Stimulated activated naive B cell treated with anti-CD40 and anti-IgM and Interleukin-4, amounts not matched to agents 10 μg/mL and 1 μg/mL and 100 μg/mL, for 72 hours (primary cell): ENCODE measurements at places on chromosomes 1 and 21.
A peak's percentile ranks its signal among the peaks of the same experiment; 100 is the strongest.

GRCh38 chr1:162040001-162040400 lies 16.3 kb upstream of the OLFML2B start:
- H3K4me3 ChIP-seq, result no peak overlapping the region
- no peaks in the 10 kb centered on the region for H3K4me1 ChIP-seq
- DNase-seq, result no peak
- H3K27me3 ChIP-seq, result peaks cover 26% of the 10 kb centered on the region
- no peak overlapping the region for H3K27ac ChIP-seq
- no peaks in the 10 kb centered on the region for H3K36me3 ChIP-seq

GRCh38 chr1:11478571-11479374 lies at the start of gene DISP3:
TSS of gene DISP3 (plus strand) at chr1:11479155. CDS start at chr1:11500993, 21,838 bp downstream.
- H3K27ac ChIP-seq, result peak within 1 kb of the TSS; percentile 47
- peaks cover 3% of the 10 kb centered on the region for H3K36me3 ChIP-seq
- peaks cover 14% of the 10 kb centered on the region for H3K4me1 ChIP-seq
- peak within 1 kb of the TSS; percentile 74 for H3K4me3 ChIP-seq
- peaks cover 73% of the 10 kb centered on the region for H3K27me3 ChIP-seq

- H3K4me1 ChIP-seq, result peaks cover 25% of the 10 kb centered on the region
- H3K36me3 ChIP-seq, result peaks cover 44% of the 10 kb centered on the region
- no peak overlapping the region for H3K27ac ChIP-seq
- no peaks in the 10 kb centered on the region for H3K27me3 ChIP-seq
These were observed 2.7 kb downstream of the AKR7A2 start for GRCh38 chr1:19309123-19309813.

DNA sequence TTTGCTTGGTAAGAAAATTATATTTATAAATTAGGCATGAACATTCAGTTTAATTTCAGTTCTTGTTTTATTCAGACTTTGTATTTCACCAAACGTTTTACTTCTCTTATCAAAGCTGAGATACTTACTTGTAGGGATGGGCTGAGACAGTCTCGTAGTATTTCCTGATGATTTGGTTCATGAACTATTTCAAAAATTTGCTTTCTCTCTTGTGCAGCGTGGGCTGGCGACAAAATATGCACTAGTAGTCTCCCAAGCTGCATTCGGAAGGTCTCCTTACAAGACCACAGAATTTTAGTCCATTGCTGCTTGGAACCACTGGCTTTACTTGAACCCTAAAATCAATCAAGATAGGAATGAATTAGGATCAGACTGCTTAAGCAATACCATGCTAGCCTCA lies 91.7 kb upstream of the GNG4 start:
- H3K27me3 ChIP-seq, result no peaks in the 10 kb centered on the region
- H3K36me3 ChIP-seq, result peaks cover 41% of the 10 kb centered on the region
- DNase-seq, result no peak

DNA sequence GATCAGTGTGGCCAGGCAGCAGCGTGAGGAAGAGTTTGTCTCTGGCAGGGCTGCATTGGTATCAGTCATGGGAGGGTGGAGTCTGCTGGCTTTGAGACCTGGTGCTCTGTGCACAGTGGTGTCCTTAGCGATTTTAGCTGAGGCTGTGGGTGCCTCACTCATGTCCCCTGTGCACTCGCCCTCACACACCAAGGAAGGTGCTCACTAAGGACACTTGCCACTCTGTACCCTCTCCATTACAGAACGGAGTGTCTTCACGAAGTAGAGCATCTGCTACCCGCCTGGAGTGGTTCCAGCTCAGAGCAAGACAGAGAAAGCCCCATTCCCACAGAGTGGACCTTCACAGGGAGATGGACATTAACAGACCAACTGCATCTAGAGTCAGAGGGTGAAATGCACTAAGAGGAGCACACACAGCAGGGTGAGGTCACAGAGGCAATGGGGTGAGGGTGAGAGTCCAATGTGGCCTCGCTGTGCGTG lies 117.9 kb downstream of the MATN1 start:
- H3K4me1 ChIP-seq, result no peaks in the 10 kb centered on the region
- no peak overlapping the region for H3K27ac ChIP-seq
- H3K27me3 ChIP-seq, result peaks cover 69% of the 10 kb centered on the region
- no peak for DNase-seq
- no peak overlapping the region for H3K4me3 ChIP-seq

- peaks cover 24% of the 10 kb centered on the region for H3K36me3 ChIP-seq
- peak overlapping the region; percentile 43 for H3K4me3 ChIP-seq
- H3K27me3 ChIP-seq, result no peaks in the 10 kb centered on the region
- peaks cover 55% of the 10 kb centered on the region for H3K4me1 ChIP-seq
These were observed 107.5 kb downstream of the RGL1 start for GRCh38 chr1:183912265-183912886.

DNA sequence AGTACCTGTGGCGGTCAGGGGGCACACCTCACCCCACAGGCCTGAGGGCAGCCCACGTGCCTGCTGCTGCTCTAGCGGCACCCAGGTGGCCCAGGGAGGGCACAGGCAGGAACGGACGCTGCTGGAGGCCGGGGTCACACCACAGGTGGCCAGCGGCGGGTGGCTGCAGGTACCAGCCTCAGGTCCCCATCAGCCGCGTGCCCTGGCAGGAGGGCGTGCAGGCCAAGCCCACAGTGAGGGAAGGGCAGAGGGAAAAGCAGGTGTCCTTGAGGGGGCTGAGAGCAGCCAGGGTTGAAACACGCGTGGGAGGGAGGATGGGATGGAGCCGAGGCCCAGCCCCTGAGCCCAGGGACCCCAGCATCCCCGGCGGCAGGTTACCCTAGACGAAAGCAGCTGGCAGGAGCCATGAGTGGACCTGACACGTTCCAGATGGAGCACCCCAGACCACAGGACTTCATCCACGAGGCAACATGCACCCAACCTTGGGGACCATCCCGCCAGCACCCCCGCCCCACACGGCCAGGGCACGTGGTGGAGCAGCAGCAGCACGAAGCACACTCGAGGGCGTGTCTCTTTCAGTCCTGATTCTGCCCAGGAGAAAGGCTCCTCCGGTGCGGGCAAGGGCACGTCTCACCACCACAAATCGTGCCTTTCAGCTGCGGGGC lies 3.7 kb downstream of the SLC19A1 start:
- peaks cover 24% of the 10 kb centered on the region for H3K36me3 ChIP-seq
- peaks cover 27% of the 10 kb centered on the region for H3K4me1 ChIP-seq
- H3K27me3 ChIP-seq, result no peaks in the 10 kb centered on the region
- DNase-seq, result no peak

DNA sequence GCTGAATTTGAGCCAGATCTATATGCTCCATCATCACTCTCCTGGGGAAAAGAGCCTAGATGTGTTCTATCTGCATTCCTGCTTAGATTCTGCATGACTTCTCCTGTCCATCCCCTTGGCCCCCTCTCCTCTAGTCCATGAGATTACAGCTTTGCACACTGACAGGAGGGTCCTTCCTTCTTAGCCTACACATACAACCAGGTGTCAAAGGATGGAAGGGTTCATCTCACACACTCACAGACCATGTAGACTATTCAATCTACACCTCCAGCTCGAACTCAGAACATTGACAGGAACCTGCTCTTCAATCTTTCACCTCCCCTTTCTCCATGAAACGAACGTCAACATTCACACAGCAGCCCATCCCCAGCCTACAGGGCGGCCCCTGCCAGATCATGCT lies 13.8 kb downstream of the C1orf116 start:
- DNase-seq, result no peak
- no peak overlapping the region for H3K27ac ChIP-seq
- H3K36me3 ChIP-seq, result no peaks in the 10 kb centered on the region
- H3K4me3 ChIP-seq, result no peak overlapping the region

- H3K4me1 ChIP-seq, result peaks cover 35% of the 10 kb centered on the region
- H3K27ac ChIP-seq, result no peak overlapping the region
- H3K27me3 ChIP-seq, result no peaks in the 10 kb centered on the region
- H3K4me3 ChIP-seq, result no peak overlapping the region
- peaks cover 4% of the 10 kb centered on the region for H3K36me3 ChIP-seq
These were observed 97.6 kb downstream of the OSBPL9 start for GRCh38 chr1:51714374-51715019.

GRCh38 chr1:106526650-106527049 lies 529.8 kb upstream of the PRMT6 start:
- no peaks in the 10 kb centered on the region for H3K27me3 ChIP-seq
- H3K36me3 ChIP-seq, result no peaks in the 10 kb centered on the region
- DNase-seq, result no peak
- H3K4me3 ChIP-seq, result no peak overlapping the region

GRCh38 chr1:90996742-90997413 lies 25.0 kb downstream of the ZNF644 start:
- no peak overlapping the region for H3K4me3 ChIP-seq
- no peaks in the 10 kb centered on the region for H3K27me3 ChIP-seq
- no peak for DNase-seq
- peak overlapping the region; percentile 71 for H3K27ac ChIP-seq

DNA sequence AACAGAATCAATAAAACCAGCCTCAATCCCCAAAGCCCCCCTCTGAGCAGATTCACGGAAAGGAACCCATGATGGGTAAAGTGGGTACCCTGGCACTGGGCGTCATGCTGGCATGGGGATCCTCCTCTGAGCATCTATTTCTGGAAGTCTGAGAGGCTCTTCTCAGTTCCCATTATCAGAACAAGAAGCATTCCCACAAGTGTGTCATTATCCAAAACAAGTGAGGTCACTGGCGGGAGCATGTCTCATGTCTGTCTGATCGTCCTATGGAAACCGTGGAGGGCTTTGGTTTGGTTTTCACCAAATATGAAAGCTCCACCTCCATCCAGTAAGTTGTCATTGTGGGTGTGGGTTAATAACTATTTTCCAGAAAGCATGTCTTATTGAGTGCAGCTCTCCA lies 70.7 kb downstream of the PGM1 start:
- H3K4me1 ChIP-seq, result no peaks in the 10 kb centered on the region
- DNase-seq, result no peak
- no peaks in the 10 kb centered on the region for H3K27me3 ChIP-seq
- no peak overlapping the region for H3K27ac ChIP-seq
- H3K36me3 ChIP-seq, result peaks cover 39% of the 10 kb centered on the region
- H3K4me3 ChIP-seq, result no peak overlapping the region

DNA sequence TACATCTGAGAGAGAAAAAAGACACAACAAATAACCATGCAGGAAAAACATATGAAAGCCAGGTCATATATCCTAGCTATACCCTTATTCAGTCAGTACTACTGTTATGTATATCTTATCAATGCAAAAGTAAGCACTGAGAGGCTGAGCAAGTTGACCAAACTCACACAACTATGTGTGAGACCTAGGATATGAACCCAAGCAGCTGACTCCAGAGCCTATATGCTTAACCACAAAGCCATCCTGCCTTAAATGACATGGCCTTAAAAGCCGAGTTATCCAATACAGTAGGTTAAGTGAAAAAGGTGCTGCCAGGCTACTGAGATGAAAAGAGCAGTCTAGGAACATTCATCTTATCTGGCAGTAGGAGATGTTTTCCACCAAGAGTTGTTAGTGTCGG lies 151.6 kb downstream of the RERE start:
- no peaks in the 10 kb centered on the region for H3K27me3 ChIP-seq
- H3K36me3 ChIP-seq, result peaks cover 3% of the 10 kb centered on the region
- no peak for DNase-seq
- peaks cover 40% of the 10 kb centered on the region for H3K4me1 ChIP-seq

- no peak overlapping the region for H3K4me3 ChIP-seq
- H3K36me3 ChIP-seq, result peaks cover 14% of the 10 kb centered on the region
- no peak for DNase-seq
These were observed 951 bp downstream of the GGPS1 start for GRCh38 chr1:235329139-235329902.

DNA sequence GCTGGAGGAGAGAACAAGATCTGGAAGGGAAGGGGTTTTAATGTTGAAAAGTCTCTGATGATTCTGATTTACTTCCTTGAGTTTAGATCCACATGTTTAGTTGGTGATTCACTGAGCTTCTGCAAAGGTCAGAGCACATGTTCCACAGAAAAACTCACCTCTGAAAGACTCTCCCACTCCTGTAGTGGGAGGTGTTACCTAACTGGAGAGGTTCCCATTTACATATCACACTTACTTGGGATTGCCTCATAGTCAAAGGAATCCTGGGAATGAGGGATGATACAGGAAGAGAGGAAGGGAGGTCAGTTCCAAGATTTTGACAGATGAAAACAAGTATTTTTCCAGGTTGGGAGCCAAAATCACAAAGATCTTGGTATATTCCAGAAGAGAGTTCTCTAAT lies 2.7 kb upstream of the NTNG1 start:
- H3K36me3 ChIP-seq, result no peaks in the 10 kb centered on the region
- H3K4me3 ChIP-seq, result no peak overlapping the region
- no peak for DNase-seq
- H3K27ac ChIP-seq, result no peak overlapping the region
- peaks cover 42% of the 10 kb centered on the region for H3K27me3 ChIP-seq
- H3K4me1 ChIP-seq, result peaks cover 14% of the 10 kb centered on the region

DNA sequence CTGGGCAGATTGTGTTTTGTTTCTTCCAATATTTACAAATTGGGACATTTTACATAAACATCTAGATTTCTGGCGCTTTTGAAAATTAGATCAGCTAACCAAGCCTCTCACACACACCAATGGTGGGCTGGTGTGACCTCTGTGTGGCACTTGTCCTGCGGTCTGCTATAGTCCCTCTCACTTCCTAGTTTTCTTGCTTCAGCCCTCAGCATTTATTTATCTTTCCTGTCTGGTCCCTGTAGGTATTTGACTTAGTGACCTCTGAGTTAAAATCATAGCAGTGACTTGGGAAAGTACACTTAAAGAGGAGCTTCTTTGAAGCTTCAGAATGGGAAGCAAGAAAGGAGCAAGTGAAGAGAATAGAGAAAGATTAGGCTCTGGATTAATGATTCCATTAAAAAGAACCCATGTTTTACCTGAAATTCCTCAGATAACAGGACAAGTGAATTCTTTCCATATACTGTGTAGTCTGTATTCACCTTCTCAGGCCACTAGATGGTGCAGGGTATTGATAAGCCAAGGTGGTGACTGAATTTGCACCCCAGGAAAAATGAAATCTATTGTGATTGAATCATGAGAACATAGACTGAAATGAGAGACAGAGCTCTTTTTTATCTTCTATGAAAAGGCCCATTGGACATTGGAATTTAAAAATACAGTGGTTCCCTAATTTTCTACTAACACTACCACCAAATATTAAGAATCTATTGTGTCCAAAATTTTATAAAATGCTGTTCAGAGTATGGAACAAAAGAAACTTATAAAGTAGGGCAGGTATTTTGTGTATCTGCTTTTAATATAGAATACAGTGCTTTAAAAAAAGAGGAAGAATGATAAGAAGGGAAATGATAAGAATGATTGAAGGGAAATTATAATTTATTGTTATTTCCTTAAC lies 7.1 kb upstream of the DIPK1A start:
- no peaks in the 10 kb centered on the region for H3K36me3 ChIP-seq
- no peaks in the 10 kb centered on the region for H3K27me3 ChIP-seq
- DNase-seq, result no peak
- H3K4me1 ChIP-seq, result peaks cover 27% of the 10 kb centered on the region
- no peak overlapping the region for H3K27ac ChIP-seq

GRCh38 chr1:90384193-90384592 lies 332.9 kb downstream of the BARHL2 start:
- no peaks in the 10 kb centered on the region for H3K4me1 ChIP-seq
- H3K36me3 ChIP-seq, result no peaks in the 10 kb centered on the region
- H3K4me3 ChIP-seq, result no peak overlapping the region
- no peak overlapping the region for H3K27ac ChIP-seq
